Activated CD8-positive, alpha-beta T cell treated with anti-CD3 and anti-CD28 coated beads, Interleukin-2, amount 10 ng/mL, durations not matched to agents 7 days and 5 days (primary cell): ENCODE measurements at places on chromosomes 1 and 21. TPM values are rescaled to one million over a fixed set of nuclear protein-coding genes. Genes with fewer than 3 reads are reported as not detected.

GRCh38 chr1:50332941-50333594 is 90.2 kb downstream of the DMRTA2 start:
- peak; percentile 50 for DNase-seq

- no peak for DNase-seq
These were observed 23.0 kb downstream of the RNF2 start for GRCh38 chr1:185068341-185068740.

DNA sequence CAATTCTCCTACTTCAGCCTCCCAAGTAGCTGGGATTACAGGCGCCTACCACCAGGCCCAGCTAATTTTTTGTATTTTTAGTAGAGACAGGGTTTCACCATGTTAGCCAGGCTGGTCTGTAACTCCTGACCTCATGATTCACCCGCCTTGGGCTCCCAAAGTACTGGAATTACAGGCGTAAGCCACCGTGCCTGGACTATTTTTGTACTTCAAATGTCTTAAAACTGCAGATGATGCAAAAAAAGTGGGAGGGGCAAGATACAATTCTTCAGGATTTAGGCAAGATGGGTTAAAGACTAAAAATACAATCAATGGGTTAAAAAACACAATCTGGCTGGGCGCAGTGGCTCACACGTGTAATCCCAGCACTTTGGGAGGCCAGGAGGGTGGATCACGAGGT is 4.7 kb downstream of the SCAF4 start:
- DNase-seq = no peak

DNA sequence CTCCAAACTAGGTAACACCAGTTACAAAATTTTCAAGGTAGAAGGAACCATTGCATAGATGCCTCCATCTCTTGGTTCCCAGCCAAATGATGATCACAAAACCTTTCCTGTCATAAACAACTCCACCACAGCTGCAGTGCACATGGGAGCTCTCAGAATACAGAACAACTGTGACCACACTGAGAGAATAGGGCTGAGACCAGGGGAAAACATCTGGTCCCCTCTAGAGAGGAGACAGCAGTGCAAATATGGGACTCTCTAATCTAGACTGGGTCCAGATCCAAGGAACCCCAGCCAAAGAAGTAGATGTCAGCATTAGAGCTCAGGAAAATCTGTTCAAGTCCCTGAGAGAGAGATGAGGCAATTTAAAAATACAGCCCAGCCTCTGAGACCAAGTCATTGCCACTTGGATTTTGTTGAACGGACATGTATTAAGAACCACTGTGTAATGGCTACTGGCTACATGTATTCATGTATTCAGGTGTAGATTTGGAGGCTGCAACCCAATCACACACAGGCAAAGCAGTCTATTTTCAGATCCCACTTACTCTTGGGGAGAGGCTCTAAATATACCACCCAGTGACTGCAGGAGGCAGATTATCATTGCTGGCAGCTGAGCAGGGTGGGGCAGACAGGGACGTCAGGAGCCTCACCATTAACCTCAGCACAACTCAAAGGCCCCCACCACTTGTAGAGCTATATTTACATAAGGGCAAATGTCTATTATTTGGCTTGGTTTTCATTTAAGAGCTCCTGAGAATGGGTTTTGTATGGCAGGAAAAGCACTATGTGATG is 7.6 kb upstream of the RXRG start:
- DNase-seq = no peak

- no peak for DNase-seq
These were observed 6.8 kb downstream of the CNN3 start for GRCh38 chr1:94920061-94920460.

DNA sequence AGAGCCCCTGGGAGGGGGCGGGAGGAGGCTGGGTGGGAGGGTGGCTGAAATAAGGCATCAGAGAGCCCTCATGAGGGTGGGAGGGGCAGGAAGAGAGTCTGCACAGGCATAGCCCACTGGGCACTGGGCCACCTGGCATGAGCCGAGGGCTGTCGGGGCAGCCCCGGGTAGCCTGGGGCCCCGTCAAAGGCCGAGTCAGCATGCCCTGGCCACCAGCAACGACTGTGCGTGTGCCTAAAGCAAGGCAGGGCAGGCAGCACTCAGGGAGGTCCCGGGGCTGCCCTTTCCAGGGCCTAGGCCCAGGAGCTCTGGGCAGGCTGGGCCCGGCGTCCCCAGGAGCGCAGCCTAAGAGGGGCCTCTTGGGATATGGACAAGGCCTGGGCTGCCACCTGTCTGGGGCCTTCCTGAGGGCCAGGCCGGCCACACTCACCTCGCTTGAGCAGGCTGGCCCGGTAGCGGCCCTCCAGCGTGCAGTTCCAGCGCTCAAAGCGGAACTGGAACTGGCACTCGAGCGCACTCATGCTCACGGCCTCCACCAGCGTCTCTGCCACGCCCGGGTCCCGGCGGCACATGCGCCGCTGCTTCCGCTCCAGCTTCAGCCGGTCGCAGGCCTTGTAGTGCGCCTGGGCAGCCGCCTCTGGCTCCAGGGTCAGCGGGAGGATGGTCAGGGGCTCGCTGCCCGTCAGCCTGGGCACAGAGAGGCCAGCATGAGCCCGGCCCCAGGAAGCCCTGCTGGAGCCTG is 22.7 kb downstream of the WNT9A start:
- DNase-seq = no peak

TCP10L gene
- 0.68 TPM for total RNA-seq
